ENCODE measurements at places on chromosomes 7 and 10. TPM values are rescaled to one million over a fixed set of nuclear protein-coding genes. Genes with fewer than 3 reads are reported as not detected.

HEPACAM2 gene
- 0.22 TPM for total RNA-seq

HMX3 gene
- not detected for total RNA-seq

GRCh38 chr10:127971963-127972615, 65.2 kb downstream of the PTPRE start:
- no peak for DNase-seq

- DNase-seq: no peak
Measured at GRCh38 chr7:41796331-41796730, 93.4 kb upstream of the INHBA start.

DNA sequence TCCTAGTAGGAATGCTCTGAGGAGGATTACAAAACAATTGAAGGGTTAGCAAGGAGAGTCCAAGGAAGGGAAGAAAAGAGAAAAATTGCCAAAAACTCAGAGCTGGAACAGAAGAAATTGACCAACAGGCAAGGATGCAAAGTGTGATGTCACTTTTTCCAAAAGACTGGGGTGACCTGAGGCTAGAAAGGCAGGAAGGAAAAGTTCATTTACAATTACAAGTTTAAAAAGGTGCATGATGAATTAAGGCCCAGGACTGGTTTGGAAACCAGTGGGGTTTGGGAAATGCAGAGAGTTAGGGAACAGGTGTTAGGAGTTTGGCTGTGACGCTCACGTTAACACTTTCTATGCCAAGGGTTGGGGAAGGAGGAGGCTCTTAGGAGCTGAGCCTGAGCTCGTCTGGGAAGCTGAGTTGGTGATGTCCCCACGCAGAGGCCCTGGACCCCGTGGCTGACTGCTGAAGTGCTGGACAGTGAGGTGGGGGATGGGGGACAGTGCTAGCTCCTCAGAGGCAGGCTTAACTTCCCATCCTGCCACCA, 92.6 kb upstream of the PODXL start:
- no peak for DNase-seq

- DNase-seq: peak; percentile 27
Measured at GRCh38 chr10:23525406-23525805, 86.5 kb downstream of the OTUD1 start.

- DNase-seq: no peak
Measured at GRCh38 chr10:102801496-102801895, 35.7 kb downstream of the CYP17A1 start.

GRCh38 chr7:26078437-26079336, 73.3 kb upstream of the NFE2L3 start:
- peak; percentile 67 for DNase-seq

Measured in thyroid gland (tissue), 4 donors.